Posterior vena cava (tissue), 2 donors: ENCODE measurements at places on chromosomes 13 and 19. TPM values are rescaled to one million over a fixed set of nuclear protein-coding genes. Genes with fewer than 3 reads are reported as not detected.

Gene DDA1
- 33.9 TPM for total RNA-seq

Gene CGB2
- not detected for total RNA-seq

DNA sequence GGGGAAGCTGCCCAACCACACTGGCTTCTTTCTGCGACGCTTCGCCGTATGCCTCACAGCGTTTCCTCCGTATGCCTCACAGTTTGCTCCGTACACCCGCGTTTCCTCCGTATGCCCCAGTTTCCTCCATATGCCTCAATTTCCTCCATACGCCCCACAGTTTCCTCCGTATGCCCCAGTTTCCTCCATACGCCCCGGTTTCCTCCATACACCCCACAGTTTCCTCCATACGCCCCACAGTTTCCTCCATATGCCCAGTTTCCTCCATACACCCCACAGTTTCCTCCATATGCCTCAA is 22.6 kb downstream of the GAS6 start:
- no peak for DNase-seq

- DNase-seq = no peak
Observed at GRCh38 chr19:45660636-45661035, 7.4 kb upstream of the GIPR start.

DNA sequence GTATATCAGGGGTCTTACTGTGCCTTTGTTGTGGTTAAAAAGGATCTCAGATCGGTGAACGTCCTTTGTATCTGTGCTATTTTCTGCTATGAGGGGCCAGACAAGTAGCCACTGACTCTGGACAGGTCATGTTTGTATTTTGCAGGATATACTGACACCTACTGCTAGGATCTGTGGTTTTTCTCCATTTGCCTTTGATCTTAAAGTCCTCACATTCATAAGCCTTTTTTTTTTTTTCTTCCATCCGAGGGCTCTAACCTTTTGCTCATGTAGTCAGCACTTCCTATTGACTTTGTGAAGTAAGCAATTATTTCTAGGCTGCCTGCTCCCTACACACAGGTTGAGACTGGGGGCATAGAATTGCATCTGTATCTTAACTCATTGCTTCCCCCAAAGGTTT is 106.2 kb downstream of the SLITRK5 start:
- DNase-seq = no peak
